ENCODE measurements at places on chromosomes 6 and 20. TPM values are rescaled to one million over a fixed set of nuclear protein-coding genes. Genes with fewer than 3 reads are reported as not detected.

The C20orf202 gene
- total RNA-seq: 0.12 TPM

The SAMD5 gene
- total RNA-seq: 0.44 TPM

The DLL1 gene
- 1.3 TPM for total RNA-seq

The CAGE1 gene
- 0.11 TPM for total RNA-seq

The SNX14 gene
- 170 TPM for total RNA-seq

The DACT2 gene
- not detected for total RNA-seq

The EBF4 gene
- total RNA-seq: 1.2 TPM

The GDAP1L1 gene
- not detected for total RNA-seq

The SYNDIG1 gene
- 0.33 TPM for total RNA-seq

The JAG1 gene
- total RNA-seq: 12.9 TPM

The NKAIN4 gene
- total RNA-seq: not detected

The SMLR1 gene
- not detected for total RNA-seq

The SLC17A9 gene
- 16.6 TPM for total RNA-seq

The CFAP61 gene
- total RNA-seq: 0.22 TPM

The PRPH2 gene
- 1.8 TPM for total RNA-seq

The SYCP2L gene
- not detected for total RNA-seq

The PKHD1 gene
- total RNA-seq: not detected

The HLA-DRB5 gene
- not detected for total RNA-seq

The SLC17A3 gene
- not detected for total RNA-seq

The PTGIS gene
- total RNA-seq: 58.2 TPM

The ZSCAN23 gene
- total RNA-seq: 6.3 TPM

The CGA gene
- not detected for total RNA-seq

The NRSN1 gene
- total RNA-seq: not detected

The TAF4 gene
- 4.6 TPM for total RNA-seq

The ADGRF5 gene
- under 0.01 TPM for total RNA-seq

The ECT2L gene
- total RNA-seq: not detected

The LAMA2 gene
- total RNA-seq: 58.3 TPM

The STMN3 gene
- total RNA-seq: 43.9 TPM

The PRSS16 gene
- total RNA-seq: 0.11 TPM

The ZNF334 gene
- total RNA-seq: 4.8 TPM
